ENCODE measurements at places on chromosomes 11 and 22.
A peak's percentile ranks its signal among the peaks of the same experiment; 100 is the strongest.

- no peak for DNase-seq
These were observed 81.2 kb upstream of the PTH start for GRCh38 chr11:13576995-13577394.

DNA sequence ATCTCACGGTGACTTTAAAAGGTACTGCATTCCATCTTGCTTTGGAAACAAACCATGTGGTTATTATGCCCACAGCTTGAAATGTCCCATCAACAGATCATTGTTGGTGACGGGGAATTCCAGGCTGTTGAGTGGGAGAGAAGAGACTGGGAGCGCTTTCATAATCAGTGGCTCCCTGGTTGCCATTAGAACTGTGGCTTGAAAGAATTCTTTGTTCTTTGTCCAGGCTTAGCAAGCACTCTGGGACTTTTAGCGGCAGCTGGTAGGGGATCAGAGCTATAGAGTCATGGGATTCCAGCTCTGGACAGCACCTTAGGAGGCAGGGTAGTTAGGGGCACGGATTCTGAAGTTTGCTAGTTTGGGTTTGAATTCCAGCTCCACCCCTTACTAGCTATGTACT is 22.0 kb downstream of the MMP20 start:
- no peak for DNase-seq

DNA sequence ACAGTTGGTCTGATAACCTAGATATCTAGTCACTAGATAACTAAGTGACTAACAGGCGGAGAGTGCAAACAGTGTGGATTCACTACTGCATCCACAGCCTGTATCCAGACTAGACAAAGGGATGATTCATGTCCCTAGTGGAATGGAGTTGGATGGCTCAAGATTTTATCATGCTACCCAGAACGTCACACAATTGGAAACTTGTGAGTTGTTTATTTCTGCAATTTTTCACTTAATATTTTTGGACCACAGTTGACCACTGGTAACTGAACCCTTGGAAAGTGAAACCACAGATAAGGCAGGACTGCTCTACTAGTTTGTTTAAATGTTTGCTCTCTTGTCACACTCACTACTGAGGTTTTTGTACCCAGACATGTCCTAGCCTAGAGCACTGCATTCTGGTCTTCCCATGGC is 76.0 kb downstream of the UBASH3B start:
- DNase-seq, result no peak

DNA sequence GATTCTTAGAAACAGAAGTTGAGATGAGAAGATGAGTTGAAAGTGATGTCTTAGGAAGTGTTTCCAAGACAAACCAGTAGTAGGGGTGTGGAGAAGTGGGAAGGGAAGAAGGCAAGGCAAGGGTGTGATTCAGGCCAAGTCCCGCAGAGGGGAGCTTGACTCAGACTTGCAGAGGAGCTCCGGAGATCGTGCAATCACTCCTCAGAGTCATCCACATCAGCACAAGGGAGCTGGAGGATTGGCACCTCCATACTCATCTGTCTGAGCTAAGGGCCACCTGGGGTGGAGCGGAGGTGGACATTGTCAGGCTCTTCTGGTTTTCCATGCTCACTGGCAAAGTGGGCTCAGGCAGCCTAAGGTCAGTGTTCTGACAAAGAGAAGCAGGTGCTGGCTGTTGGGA is 44.4 kb downstream of the CHRDL2 start:
- DNase-seq, result no peak

GRCh38 chr11:68741463-68741862 is 9.9 kb downstream of the TESMIN start:
- no peak for DNase-seq

GRCh38 chr11:116415095-116415494 is 357.7 kb downstream of the BUD13 start:
- DNase-seq, result no peak

DNA sequence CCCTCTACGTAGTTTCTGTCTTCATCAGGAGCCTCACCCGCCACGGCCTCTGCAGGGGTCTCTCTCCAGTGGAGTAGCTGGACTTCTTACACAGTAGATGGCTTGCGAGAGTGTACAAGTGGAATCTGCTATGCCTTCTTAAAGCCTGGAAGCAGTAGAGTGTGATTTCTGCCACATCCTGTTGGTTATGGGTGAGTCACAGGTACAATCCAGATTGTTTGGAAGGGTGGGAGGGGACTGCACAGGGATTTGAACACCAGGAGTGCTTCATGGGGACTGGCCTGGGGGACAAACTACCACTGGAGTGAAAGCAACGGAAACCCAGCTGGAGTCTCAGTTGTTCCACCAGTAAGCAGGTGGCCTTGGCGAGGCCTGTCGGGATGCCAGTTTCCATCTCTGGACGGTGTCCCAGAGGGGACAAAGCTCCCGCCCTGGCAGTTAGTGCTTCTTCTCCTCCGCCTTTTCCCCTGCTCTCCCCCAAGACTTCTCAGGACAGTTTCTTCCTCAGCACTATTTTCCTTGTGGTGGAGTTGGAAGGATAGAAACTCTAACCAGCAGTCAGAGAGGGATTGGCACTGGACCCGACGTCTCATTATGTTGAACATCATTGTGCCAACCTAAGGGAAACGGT is 85.0 kb upstream of the RCN1 start:
- DNase-seq, result no peak

- DNase-seq, result no peak
These were observed 17.3 kb upstream of the CSTF3 start for GRCh38 chr11:33178443-33179180.

GRCh38 chr22:33472462-33473344 is 414.5 kb upstream of the SYN3 start:
- DNase-seq, result no peak

DNA sequence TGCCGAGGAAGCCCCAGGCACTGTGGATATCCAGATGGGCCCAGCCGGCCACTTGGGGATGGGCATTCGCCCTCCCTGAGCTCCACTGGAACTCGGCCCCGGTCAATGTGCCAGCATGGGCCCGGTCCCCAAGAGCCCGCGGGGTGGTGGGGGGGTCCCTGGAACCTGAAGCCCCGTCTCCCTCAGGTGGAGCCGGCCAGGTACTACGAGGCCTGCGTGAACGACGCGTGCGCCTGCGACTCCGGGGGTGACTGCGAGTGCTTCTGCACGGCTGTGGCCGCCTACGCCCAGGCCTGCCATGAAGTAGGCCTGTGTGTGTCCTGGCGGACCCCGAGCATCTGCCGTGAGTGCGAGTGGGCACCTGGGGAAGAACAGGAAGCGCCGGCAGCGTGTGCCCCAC is 21.2 kb downstream of the MUC5AC start:
- DNase-seq, result no peak

- DNase-seq, result no peak
These were observed 19.7 kb downstream of the ZNRF3 start for GRCh38 chr22:28903080-28903479.

GRCh38 chr11:33936725-33937604 is 45.1 kb upstream of the LMO2 start:
- DNase-seq, result peak; percentile 97

- no peak for DNase-seq
These were observed 1025.2 kb downstream of the TBC1D22A start for GRCh38 chr22:47787501-47788227.

DNA sequence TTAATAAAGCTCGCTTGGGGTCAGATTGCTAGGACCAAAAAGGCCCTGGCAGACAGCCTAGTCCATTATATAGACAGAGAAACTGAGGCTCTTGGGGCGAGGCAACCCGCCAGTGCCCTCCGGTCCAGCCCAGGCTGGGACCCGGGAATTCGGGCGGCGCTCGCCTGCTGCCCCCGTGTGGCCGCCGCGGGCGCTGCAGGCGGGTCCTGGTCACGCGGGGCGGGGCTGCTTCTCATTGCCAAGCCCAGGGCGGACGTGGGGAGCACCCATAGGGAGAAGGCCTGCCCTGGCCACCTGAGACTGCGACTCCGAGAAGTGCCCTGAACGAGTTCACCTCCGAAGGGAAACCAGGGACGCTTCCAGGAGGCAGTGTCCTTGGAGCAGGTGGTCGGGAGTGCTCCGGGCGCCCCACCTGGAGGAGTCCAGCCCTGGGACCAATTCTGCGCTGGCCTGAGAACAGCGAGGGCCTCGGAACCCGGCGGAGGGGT is 36.0 kb upstream of the CSNK1E start:
- peak; percentile 68 for DNase-seq

DNA sequence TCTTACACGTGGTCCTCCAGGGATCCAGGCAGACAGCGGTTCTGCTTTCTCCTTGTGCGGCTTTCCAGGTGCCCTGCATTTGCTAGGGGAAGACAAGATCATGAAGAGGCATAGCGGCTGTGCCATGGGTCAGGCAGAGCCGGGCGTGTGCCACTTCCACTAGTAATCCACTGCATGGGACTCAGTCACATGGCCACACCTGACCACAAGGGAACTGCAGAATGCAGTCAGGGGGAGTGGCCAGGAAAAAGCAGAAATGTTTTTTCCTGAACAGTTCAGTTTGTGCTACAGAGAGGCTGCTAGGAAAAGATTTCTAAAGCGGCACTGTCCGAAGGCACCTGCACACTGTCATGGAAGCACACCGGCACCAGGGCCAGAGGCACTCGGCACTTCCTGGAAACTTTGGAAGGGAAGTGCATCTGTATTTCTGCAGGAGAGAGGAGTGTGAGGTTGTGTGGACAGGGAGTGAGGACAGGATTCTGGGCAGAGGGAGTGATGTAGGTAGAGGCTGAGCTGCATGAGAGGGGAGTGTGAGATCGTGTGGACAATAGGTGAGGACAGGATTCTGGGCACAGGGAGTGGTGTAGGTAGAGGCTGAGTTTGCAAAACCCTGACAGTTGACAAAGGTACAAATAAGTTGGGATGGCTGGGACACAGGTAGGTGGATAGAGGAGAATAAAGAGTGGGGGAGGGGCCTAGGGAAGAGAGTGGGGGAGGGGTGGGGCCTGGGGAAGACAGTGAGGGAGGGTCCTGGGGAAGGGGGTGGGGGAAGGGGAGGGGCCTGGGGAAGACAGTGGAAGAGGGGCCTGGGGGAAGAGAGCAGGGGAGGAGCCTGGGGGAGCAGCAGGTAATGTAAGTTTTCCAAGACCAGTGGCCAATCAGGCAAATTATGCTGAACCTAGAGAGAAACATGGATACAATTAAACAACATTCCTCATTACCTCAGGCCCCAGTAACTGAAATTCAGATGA is 1436.3 kb downstream of the TBC1D22A start:
- no peak for DNase-seq

- DNase-seq, result no peak
These were observed 64.0 kb downstream of the KCNQ1 start for GRCh38 chr11:2508793-2509192.

DNA sequence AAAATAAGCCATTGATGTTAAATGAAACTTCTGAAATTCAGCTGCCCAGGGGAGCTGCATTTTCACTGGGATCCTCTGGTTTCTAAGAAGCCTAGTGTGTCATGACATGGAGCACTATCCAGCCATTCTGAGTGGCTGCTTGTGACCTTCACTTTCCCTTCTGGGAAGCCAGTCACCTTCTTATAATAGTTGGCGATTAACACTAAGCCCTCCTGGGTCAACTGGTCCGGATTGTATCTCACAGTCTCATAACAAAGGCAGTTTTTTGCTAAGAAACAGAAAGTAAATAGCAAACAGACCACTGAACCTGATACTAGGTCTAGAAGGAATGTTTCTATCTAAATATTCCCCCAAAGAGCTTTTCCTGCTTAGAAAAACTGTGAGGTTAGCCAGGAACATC is 7.9 kb downstream of the CSRP3 start:
- DNase-seq, result peak; percentile 23

GRCh38 chr11:76623171-76623883 is 47.2 kb downstream of the LRRC32 start:
- DNase-seq, result peak; percentile 66

DNA sequence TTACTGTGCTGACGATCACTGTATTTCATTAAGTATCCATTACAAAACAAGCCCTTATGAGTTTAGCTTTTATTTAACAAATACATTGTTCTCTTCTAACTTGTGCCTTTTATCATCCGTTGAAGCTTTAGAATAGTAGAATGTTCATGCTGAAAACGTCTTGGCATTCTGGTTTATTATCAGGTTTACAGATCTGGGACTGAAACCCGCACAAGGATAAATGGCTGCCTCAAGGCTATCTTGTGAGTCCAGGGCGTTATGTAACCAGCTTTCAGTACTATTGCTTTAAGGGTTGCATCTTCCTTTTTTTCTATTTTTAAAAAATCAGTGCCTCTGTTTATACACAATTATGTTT is 66.6 kb upstream of the PRODH start:
- no peak for DNase-seq

GRCh38 chr22:37383341-37383740 is 43.9 kb downstream of the ELFN2 start:
- no peak for DNase-seq

DNA sequence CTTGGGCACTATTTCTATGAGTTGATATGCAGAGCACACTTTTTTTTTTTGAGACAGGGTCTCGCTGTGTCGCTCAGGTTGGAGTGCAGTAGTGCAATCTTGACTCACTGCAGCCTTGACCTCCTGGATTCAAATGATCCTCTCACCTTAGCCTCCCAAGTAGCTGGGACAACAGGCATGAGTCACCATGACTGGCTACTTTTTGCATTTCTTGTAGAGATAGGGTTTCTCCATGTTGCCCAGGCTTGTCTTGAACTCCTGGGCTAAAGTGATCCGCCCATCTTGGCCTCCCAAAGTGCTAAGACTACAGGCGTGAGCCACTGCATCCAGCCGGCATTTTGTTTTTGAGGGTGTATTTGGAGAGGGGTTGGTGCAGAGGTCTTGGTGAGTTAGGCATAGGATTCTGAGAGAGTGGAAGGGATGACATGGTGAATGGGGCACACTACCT is 29.9 kb upstream of the MTCH2 start:
- no peak for DNase-seq

DNA sequence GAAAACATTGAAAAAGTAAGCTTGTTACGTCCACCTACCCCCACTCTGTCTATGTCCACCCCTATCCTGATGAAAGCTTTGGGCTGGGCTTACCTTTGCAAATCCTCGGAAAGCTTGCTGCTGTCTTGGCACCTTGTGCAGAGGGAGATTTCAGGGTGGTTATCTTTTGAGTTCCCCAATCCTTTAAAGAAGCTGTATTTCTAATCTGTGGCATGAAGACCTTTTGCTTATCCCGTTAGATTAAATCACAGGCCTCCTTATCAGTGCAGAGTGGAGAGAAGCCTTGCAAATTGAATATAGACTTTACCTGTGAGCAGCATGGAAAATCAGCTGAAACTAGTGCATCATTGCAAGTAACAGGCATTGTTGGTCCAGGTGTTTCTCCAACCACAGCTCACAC is 580.6 kb upstream of the ANO5 start:
- DNase-seq, result no peak

GRCh38 chr22:24339452-24339747 is 68.8 kb downstream of the SPECC1L start:
- no peak for DNase-seq

GRCh38 chr22:20761536-20761935 is 12.4 kb upstream of the SERPIND1 start:
- DNase-seq, result no peak

DNA sequence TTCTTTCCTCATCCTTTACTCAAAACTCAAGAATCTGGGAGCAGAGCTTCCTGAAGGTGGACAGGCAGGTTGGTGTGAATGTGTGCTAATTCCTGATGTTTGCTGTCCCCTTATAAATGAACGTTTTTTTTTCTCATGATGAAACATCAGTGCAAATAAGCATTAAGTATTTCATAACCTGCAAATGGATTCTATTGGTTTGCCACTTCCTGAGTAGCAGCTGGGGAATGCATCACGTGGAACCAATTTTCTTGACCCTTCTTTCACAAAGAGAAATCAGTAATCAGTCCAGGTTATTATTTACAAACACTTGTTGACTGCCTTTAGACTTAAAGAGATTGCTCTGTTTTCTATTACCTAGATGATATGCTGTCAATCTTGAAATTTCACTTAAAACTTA is 40.1 kb upstream of the SCN3B start:
- DNase-seq, result no peak
